Left cardiac atrium (tissue), 4 donors: ENCODE measurements at places on chromosomes 5 and 9. TPM values are rescaled to one million over a fixed set of nuclear protein-coding genes. Genes with fewer than 3 reads are reported as not detected.

GRCh38 chr9:15158064-15158463 lies 149.0 kb downstream of the TTC39B start:
- no peak for DNase-seq

- DNase-seq = peak; percentile 29
These were observed 162.2 kb downstream of the SREK1 start for GRCh38 chr5:66306105-66306843.

- peak; percentile 83 for DNase-seq
These were observed 53.1 kb upstream of the DAB2IP start for GRCh38 chr9:121598167-121598964.

- DNase-seq = no peak
These were observed 22.0 kb downstream of the UBE2QL1 start for GRCh38 chr5:6470672-6471071.

DNA sequence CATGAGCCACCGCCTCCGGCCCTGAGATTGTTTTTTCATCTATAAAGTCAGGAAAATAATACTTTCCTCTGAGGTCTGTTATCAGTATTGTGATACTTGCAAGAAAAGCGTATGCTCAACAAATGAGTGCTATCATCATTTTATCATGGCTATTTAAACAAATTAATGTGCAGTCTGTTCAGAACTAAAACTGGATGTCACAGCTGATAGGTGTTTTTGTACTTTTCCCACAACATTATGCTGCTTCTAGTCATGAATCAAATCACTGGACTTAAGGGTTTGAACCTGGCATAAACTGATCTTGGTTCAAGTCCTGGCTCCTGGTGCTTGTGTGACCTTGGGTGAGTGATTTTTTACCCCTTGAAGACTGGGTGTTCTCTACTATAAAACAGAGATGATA lies 21.4 kb upstream of the PHF19 start:
- DNase-seq = no peak

DNA sequence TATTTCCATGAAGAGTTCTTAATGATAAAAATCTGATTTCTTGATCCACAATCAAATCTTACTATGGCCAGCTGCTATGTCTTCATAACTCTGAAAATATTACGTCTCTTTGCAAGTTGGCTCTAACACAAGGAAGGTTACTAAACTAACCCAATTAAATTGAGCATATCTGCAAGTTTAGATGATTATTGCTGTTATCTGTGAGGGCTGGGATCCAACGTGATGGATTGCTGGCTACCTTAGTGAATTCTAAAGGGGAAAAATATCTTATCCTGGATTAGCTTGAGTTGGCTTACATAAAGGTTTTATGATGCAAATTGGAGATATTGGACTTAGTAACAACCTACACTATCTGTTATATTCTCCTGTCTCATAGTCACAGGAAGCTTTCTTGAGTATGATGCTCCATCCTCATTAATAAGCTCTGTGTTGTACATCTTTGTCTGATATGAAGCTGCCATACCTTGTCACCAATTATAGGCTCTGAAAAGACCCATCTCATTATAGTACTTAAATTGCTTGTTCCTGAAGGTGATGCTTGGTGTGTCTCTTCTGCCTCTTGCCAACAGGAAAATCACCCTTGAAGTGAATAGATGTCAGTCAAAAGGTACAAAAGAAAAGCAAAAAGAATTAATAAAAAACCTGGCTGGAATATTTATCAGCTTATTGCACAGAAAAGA lies 733.0 kb upstream of the MEF2C start:
- DNase-seq = no peak

GRCh38 chr5:111670826-111671492 lies 86.0 kb downstream of the NREP start:
- no peak for DNase-seq

DNA sequence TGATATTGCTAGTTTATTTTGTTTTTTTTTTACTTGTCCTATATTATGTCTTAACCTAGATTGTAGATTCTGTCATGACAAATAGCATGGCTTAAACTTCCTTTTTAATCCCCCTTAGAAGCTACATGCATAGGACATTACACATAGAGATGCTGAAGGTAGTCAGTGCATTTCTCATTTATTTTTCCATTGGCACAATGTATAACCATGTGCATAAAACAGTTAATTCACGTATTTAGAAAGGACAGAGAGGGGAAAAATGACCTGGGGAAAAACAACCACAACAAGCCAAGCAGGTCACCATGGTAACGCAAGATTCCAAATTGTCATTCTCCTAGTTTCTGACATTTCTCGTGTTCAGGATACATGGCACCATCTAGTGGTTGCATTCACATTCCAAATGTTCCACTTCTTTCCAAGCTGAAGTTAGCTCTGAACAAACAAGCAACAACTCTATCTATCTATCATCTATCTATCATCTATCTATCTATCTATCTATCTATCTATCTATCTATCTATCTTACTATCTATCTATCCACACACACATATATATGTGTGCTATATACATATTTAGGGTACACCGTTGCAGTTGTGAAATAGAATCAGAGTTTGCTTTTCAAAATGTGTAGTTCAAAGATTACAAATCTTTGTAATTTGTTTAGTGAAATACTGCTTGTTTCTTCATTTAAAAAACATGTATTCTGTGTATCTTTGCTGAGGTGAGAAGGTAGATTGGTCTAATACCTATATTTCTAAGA lies 487.2 kb upstream of the ST8SIA4 start:
- no peak for DNase-seq

DNA sequence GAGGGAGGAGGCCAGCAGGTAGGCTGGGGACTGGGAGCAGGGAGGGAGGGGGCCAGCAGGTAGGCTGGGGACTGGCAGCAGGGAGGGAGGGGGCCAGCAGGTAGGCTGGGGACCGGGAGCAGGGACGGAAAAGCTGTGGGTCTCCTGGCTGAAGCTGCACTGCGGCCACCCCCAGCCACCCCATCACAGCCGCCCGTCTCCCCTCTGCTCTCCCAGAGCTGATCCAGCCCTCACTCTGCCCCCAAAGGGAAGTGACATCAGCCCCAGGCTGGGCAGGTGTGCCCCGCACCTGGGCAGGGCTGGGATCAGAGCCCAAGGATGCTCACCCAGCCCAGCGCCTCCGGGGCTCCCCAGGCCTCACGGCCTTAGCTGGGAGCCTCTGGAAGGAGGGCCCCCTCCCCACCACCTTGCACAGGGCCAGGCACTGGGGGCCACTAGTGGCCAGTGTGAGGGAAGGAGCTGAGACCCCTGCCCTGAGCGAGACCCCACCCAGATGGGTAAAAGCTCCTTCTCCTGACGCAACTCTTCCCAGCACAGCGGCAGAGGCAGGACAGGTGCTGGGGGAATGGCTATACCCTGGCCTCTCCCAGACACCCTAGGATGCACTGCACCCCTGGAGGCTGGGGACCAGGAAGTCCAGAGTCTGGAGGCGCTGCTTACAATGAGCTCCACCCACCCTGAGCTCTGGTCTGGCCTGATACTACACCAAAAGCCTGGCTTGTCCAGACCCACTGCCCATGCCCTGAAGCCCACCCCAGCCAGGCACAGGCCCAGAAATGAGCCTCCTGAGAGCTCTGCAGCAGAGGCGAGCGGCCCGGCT lies 11.6 kb downstream of the AGPAT2 start:
- no peak for DNase-seq

- DNase-seq = no peak
These were observed 7.0 kb downstream of the UBE2QL1 start for GRCh38 chr5:6455571-6456200.

DNA sequence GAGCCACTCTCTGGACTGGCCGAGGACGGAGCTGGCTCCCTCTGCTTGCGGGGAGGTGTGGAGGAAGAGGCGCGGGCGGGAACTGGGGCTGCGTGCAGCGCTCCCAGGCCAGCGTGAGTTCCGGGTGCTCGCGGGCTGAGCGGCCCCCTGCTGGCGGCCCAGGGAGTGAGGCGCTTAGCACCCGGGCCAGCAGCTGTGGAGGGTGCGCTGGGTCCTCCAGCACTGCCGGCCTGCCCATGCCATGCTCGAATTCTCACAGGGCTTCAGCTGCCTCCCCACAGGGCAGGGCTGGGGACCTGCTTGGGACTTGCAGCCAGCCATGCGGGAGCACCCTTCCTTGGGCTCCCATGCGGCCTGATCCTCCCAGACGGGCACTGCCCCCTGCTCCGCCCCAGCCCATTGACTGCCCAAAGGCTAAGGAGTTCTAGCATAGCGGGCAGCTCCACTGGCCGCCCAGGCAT lies 416.9 kb downstream of the MRPS30 start:
- no peak for DNase-seq

- DNase-seq = no peak
These were observed 16.9 kb downstream of the ZNF618 start for GRCh38 chr9:113892861-113893491.

- DNase-seq = no peak
These were observed 150.5 kb upstream of the TLX3 start for GRCh38 chr5:171158581-171158980.

DNA sequence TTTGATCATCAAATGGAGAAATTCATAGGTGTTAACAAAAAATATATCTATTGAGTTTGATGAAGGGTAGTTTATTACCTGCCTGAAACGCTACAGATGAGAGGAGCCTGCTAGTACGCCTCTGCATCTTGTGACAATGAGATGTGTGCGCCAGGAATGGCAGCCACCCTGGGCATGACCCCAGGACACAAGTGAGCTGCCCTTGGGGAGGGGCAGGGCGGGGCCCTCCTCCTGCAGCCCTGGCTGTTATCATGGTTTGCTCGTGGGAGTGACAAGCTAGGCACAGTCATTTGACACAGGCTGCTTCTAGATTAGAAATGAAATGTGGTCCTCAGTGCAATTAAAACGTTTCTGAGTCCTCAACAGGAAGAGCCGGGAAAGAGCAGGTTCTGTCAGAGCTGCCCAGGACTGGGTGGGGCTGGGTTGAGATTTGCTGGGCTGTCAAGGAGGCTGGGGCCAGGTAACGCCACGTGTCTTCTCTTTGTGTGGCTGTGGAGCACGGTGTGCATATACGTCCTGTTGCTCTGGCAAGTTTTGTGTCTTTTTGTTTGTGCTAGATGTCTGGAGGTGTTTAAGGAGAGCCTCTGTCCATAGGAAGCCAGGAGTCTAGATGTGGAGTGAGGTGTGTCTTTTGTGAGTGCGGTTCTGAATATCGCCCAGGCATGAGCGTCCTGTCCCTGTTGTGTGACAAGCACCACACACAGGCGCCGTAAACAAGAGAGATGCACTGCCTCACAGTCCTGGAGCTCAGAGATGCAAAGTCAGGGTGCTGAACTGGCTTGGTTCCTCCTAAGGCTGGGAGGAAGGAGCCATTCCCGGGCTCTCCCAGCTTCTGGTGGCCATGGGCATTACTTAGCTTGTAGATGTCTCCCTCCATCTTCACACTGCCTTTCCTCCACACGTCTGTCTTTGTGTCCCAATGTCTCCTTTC lies 129.0 kb upstream of the IRX4 start:
- no peak for DNase-seq

- DNase-seq = peak; percentile 32
These were observed 35.3 kb downstream of the PFDN1 start for GRCh38 chr5:140267559-140268018.

DNA sequence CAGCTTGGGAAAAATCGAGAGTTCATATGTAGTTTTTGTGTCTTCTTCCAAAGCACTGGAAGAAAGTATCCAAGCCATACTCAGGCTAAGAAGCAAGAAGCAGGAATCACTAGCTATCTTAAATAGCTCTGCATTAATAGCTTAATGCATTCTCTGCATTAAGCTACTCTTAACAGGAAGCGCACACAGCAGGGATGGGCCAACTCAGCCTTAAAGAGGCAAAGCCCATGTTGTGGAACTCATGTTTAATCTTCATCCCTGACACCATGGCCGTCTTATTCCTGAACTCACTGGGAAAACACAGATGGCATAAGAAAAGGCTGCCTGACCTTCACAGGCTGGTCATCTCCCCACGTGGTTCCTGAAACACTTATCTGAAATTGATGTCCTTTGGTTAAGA lies 18.7 kb upstream of the ICE1 start:
- no peak for DNase-seq

GRCh38 chr9:73537561-73537960 lies 385.9 kb downstream of the ANXA1 start:
- DNase-seq = no peak

GRCh38 chr5:68217047-68217355 lies 1.4 kb downstream of the PIK3R1 start:
- DNase-seq = no peak

DNA sequence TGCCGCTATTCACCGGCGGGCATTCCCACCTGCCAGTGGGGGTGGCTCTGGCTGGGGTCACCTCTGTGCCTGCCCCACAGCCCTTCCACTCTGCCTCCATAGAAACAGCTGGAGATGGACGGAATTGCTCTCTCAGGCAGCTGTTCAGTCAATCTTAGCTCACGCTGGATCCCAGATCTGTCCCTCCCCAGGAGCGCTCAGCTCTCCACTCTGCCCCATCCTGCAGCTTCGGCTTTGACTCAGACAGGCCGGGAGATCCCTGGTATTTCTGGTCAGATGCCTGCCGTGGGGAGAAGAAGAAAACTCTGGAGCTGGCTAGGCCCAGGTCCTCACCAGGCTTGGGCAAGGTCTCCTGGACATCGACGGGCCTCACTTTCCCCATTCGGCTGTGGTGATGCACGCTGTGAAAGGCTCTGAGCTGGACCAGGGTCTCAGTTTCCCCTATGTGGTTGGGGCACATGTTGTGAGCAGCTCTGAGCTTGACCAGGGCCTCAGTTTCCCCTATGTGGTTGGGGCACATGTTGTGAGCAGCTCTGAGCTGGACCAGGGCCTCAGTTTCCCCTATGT lies 7.6 kb upstream of the SLC9A3 start:
- DNase-seq = no peak

GRCh38 chr5:148967783-148968182 lies 95.1 kb downstream of the SH3TC2 start:
- no peak for DNase-seq

Gene FCN2
- 2.0 TPM for total RNA-seq

Gene PLCXD3
- 39.6 TPM for total RNA-seq

Gene PCDHGB5
- total RNA-seq = 7.7 TPM

Gene SLC36A2
- total RNA-seq = not detected

Gene LVRN
- 0.65 TPM for total RNA-seq

Gene ANKRD34B
- total RNA-seq = 0.06 TPM

Gene WDR38
- total RNA-seq = not detected

Gene BARX1
- total RNA-seq = not detected

Gene LCNL1
- 6.4 TPM for total RNA-seq

Gene FCHSD1
- total RNA-seq = 6.1 TPM

Gene PFN3
- total RNA-seq = not detected

Gene PCA3
- not detected for total RNA-seq

Gene KCNMB1
- total RNA-seq = 6.0 TPM

Gene SPATA31E1
- not detected for total RNA-seq
